ENCODE measurements at places on chromosomes 16 and 17.

DNA sequence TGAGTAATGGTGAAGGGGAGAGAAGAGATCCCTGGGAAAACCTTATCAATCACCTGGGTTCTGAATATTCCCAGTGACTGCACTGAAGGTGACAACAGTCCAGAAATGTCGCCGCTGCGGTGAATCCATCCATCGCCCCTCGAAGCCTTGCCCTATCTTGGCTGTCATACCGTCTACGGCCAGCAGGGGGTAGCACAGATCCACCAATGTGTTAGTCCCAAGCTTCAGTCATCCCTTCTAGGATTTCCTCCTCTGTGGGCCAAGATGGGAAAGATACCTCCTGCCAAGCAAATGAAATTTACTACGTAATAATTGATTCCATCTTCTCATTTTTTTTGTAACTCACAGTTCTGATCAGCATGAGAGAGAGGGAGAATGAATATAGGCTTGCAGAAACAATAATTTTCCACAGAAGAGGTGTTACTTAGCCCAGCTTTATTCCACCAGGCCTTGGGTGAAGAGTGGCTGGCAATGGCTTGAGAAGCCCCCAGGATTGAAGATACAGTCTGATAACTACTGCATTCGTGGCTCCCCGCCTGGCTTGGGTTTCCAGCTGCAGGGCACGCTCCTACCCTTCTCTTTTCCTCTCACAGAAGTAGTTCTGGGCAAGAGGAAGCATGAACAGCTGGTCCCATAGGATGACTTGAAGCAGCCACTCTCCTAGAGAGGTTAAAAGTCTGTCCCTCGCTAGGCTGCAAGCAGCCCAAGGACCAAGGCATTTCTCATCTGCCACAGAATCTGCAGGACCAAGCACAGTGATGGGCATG, 2.6 kb upstream of the FMNL1 start:
- peak; percentile 57 for DNase-seq

DNA sequence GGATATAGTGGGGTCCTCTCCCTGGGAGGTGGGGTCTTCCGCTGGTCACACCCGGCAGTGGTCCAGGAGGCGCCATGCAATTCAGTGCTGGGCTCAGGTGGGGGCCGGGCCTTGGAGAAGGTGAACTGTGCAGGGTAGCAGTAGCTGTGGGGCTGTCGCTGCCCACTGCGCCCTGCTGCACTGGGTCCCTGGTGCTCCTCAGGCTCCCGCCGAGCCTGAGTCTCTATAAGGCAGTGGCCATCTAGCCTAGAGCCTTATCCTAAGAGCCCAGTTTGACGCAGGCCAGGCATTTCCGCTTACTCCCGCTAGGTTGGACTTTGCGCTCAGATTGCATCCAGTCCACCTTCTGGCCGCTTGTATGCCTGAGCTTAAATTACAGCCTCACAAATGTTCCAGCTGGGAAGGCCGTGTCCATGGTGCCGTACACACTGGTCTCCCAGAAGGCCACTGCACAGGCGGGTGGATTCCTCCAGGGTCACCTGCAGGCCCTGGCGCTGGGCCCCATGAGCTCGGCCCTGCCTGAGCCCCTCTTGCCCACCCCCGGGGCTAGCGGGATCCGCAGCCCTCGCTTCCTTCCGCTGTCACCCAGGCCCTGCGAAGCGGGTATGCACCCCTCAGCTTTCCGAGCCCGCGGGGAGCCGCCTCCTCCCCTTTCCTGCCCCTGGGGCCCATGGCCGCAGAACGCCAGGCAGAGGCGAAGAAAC, 1762.2 kb downstream of the TP53TG3F start:
- no peak for DNase-seq

DNA sequence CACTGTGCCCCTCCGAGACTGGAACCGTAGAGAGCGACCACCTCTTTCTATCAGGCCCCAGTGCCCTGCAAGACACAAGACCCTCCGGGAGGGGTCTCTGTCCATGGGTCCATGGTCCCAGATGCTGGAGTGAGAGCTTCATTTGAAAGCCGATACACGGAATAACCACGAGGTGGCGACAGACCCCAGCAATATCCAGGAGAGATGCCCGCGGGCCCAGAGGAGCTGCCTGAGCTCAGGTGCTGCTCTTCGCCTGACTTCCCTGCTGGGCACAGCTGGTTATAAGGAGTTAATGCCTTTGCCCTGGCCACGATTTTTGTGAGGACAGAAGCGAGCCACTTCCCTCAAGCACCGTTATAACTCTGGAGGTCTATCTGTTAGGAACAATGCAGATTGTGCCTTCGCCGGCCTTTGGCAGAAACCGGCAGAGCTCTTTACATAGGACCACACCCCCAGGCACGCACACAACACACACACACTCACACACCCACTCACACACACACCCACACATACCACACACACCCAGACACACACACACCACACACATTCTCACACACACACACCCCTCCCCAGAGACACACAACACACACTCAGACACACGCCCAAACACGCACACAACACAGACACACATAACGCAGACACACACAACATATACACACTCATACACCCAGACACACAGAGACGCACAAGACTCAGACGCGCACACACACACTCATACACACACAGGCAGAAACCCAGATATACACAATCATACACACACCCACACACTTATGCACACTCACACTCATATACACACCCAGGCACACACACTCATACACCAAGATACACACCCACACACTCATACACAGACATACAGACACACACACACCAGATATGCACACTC, 436.4 kb downstream of the SOX9 start:
- peak; percentile 13 for DNase-seq

- no peak for DNase-seq
Measured at GRCh38 chr16:76175718-76176117, 101.5 kb upstream of the CNTNAP4 start.

GRCh38 chr16:57377080-57377841, 5.0 kb downstream of the CX3CL1 start:
- DNase-seq: peak; percentile 81

DNA sequence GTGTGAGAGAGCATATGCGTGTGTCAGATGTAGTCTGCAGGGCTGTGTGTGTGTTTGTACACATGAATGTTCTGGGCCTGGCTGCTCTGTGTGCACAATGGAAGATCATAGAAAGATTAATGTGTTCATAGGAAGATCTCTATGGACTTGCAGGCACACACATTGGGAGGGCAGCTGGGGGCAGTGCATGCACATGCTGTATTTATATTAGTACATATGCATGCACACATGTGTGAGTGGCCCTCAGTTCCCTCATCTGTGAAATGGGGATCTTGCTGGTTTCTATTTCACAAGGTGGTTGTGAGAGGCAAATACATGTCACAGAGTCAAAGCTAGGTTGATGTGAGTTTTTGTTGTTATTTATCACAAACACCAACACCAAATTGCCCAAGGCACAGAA, 2.1 kb downstream of the CA7 start:
- no peak for DNase-seq

- DNase-seq: no peak
Measured at GRCh38 chr17:12730421-12730820, 58.9 kb upstream of the ARHGAP44 start.

GRCh38 chr17:28726226-28726626, at the start of gene TLCD1:
TSS of gene TLCD1 (minus strand) at chr17:28726233. CDS start at chr17:28726097, 136 bp downstream.
- no peak for DNase-seq

- DNase-seq: no peak
Measured at GRCh38 chr17:71409712-71410111, 711.1 kb upstream of the SOX9 start.

DNA sequence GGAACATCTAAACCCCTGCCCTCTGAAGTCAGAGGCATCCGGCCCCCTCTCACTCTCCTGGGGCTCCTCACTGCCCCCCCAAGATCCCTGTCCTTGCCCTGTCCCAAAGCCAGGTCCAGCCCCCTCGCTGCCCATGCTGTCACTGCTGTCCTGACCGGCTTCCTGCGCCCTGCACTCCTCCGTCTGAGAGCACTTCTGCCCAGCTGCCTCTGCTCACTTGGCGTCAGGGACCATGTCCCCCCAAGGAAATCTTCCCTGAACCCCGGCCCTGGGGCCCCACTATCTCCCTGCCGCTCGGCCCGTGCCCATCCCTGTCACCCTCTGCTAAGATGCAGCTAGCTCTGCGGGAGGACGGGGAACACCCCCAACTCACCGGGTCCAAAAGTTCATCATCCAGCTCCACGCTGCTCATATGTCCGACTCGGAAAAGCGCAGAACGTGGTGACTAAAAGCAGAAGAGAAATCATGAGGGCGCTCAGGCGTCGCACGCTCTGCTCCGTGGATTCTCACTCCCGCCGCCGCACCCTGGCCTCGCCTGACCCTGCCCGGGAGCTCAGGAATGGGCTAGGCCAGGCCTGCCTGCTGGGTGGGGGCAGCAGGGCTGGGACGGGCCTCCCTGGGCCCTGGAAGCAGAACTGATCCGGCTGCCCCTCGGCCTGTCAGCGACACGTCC, 9.8 kb downstream of the CLCN7 start:
- no peak for DNase-seq

- DNase-seq: no peak
Measured at GRCh38 chr17:28511858-28512461, 5.8 kb downstream of the FOXN1 start.

DNA sequence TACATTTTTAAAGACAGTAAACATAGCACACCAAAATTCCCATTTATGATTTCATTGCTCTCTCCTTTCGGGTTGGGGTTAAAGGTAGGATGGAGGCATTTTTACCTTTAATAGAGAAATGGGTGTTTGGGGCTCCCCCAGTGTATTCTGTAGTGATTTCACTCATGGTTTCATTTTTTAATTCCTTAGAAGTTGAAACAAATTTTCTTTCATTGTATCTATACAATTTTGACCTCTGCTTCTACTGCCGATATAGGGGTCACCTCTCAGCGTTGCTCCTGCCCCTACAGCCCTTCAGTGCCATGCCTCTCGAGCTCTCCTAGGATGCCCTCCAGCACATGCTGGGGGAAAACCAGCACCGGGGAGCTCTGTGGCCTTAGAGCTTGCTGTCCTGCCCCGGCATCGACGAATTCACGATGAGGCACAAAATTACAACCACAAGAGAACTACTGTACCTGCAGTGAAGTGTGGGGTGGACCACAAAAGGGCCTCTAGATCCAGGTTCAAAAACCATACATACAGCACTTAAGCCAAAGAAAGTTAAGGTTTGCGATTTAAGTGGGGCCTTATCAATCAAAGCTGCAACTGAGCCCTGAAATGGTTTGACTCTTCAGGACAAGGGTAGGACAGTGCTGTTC, 39.3 kb downstream of the LITAFD start:
- DNase-seq: no peak

DNA sequence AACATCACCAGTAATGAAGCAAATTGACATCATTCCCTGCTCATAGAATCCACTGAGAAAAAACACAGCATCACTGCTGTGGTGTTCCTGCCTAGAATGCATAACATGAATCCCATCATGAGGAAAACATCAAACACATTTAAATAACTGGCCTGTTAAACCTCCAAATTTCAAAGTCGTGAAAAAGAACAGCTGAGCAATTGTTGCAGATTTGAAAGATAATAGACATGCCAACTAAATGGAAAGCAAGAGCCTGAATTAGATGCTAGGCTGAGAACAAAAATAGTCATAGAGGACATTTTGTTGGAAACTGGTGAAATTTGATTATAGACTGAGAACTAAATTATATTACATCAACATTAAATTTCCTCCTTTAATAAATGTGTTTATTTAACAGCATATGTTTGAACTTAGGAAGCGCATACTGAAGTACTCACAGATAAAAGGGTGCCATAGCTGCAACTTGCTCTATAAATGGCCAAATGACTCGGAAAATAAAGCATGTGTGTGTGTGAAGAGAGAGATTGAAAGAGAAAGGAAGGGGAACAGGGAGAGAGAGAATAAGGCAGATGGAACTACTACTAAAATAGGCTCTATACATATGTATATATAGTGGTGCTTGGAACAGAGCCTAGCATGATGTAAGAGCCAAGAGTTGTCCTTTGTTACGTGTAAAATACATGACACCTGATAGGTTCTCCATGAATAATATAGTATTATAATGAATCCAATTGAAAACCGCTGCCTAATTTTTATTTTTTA, 305.0 kb upstream of the MON1B start:
- DNase-seq: no peak

- no peak for DNase-seq
Measured at GRCh38 chr16:9081843-9082242, 9.6 kb upstream of the HAPSTR1 start.

GRCh38 chr16:51113236-51114125, 37.6 kb downstream of the SALL1 start:
- no peak for DNase-seq

- DNase-seq: no peak
Measured at GRCh38 chr16:85017151-85017550, 5.8 kb upstream of the ZDHHC7 start.

DNA sequence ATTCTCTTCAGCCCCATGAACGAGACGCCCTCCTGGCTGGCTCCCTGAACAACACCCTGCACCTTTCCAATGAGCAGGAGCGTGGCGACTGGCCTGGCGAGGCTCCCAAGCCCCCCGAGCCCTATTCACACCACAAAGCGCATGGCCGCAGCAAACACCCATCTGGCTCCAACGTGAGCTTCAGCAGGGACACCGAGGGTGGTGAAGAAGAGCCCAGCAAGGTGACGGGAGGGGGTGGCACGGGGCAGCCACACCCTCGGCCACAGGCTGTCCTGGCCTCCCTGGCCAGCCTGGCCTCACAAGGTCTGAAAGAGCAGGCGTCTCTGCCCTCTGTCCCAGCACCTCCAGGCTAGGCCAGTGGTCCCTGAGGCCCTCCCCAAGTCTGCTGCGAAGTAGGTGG, 23.7 kb downstream of the CASKIN2 start:
- DNase-seq: no peak

GRCh38 chr17:6712854-6713129, 377 bp downstream of the SLC13A5 start:
- DNase-seq: no peak

DNA sequence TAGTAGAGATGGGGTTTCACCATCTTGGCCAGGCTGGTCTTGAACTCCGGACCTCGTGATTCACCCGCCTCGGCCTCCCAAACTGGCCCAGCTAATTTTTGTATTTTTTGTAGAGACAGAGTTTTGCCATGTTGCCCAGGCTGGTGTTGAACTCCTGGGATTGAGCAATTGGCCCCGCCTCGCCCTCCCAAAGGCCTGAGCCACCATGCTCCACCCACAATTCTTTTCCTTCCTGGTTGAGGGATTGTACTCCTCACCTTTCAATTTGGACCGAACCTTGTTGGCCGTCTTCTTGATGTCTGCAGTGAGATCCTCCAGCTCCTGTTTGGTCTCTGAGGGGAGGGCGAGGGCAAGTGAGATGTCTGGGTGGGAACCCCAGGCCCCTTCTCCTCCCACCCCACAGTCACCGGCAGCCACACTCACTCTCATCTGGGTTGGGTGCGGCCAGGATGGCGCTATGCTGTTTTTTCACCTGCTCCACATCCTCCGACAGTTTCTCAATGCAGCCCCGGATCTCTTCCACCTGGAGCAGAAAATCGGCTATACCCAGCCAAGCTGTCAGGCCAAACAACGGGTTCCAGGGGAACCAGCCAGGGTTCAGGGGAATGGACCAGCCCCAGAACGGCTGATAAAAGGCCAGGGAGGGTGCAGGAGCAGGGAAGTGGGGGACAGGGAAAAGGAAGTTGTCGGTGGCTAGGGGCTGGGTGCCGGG, 9.6 kb downstream of the STX1B start:
- DNase-seq: no peak

- no peak for DNase-seq
Measured at GRCh38 chr16:65521633-65522328, 399.9 kb upstream of the CDH11 start.

All from GM12864 (cell line).